ENCODE measurements at places on chromosomes 13 and 19.

DNA sequence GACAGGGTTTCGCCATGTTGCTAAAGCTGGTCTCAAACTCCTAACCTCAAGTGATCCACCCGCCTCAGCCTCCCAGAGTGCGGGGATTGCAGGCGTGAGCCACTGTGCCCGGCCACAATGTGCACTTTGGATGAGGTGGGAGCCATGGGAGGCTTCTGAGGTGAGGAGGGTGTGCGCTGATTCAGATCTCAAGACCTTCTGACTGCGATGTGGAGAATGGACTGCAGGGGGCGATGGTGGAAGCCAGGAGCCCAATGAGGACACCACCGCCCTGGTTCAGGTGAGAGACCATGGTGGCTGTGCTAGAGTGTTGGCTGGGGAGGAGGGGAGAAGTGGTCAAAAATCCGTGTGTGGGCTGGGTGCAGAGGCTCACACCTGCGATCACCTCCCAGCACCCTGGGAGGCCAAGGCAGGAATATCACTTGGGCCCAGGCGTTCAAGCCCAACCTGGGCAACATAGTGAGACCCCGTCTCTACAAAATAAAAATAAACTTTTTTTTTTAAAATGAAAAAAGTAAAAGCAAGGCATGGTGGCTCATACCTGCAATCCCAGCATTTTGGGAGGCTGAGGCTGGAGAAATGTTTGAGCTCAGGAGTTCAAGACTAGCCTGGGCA lies 5.6 kb downstream of the INAFM1 start:
- peak; percentile 53 for DNase-seq

- DNase-seq = no peak
These were observed 384.4 kb downstream of the LMO7 start for GRCh38 chr13:76020421-76020955.

DNA sequence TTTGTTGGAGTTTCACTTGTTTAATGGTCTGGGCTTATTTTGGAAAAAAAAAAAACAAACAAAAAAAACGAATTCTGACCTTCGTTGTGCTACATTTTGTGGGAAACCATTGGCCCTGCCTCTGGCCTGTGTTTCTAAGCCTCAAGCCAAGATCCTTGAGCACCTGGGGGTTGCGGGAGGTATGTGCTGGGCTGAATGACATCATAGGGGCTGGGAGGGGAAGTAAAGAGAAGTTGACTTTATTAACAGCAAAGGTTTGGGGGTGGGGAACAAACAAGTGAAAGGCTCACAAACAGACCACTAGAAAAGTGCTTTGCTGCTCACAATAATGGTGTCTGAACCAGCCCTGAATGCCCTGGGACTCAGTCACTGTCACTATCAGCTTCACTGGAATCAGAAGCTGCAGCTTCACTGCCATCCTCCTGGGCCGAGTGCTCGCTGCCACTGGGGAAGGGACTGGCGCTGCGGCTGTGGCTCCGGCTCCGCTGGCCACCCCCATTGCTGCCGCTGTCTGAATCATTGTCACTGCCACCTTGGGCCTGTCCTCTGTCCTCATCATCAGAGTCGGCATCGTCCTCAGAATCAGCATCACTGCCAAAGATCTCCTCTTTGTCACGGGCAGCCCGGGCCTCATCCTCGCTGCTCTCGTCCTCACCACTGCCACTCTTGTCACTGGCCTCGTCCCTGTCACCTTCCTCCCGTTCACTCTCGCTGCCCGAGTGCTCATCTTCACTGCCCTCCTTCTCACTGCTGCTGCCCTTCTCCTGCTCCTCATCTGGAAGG lies 5.1 kb downstream of the PAF1 start:
- DNase-seq = no peak

DNA sequence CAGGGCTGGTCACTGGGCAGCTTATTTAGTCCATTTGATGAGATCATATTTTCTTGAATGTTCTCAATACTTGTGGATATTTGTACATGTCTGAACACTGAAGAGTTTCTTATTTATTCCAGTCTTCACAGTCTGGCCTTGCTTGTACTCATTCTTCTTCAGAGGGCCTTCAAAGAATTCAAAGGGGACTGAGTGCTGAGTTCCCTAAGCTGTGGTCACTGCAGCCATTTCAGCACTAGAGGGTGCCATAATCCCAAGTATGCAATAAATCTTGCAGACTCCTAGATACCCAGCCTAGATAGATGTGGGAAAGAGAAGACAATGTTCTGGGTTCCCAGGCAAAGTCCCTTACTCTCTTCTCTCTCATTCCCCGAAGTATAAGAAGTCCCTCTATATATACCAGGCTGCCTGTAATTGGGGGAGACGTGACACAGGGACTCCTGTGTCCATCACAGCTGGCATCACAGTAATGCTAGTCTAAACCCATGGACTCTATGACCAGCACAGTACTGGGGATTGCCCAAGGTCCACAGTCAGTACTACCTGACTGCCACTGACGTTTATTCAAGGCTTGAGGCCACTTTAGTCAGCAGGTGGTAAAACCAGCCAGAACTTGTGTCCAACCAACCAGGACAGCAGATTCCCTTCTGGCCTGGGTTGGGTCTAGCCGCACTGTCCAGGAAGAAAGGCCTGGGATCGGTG lies 8.9 kb upstream of the VN1R1 start:
- peak; percentile 17 for DNase-seq

DNA sequence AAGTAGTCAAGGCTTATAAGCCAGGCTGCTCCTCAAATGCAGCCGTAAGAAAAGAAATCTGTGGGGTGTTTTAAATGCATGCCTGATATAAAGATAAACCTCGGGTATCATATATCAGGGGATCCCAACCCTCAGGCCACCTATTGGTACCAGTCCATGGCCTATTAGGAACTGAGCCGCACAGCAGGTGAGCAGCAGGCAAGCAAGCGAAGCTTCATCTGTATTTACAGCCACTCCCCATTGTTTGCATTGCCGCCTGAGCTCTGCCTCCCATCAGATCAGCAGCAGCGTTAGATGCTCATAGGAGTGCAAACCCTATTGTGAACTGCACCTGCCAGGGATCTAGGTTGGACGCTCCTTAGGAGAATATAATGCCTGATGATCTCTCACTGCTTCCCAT lies 233.5 kb upstream of the SERP2 start:
- DNase-seq = no peak

- no peak for DNase-seq
These were observed 68.8 kb upstream of the MCF2L start for GRCh38 chr13:112900226-112900600.

DNA sequence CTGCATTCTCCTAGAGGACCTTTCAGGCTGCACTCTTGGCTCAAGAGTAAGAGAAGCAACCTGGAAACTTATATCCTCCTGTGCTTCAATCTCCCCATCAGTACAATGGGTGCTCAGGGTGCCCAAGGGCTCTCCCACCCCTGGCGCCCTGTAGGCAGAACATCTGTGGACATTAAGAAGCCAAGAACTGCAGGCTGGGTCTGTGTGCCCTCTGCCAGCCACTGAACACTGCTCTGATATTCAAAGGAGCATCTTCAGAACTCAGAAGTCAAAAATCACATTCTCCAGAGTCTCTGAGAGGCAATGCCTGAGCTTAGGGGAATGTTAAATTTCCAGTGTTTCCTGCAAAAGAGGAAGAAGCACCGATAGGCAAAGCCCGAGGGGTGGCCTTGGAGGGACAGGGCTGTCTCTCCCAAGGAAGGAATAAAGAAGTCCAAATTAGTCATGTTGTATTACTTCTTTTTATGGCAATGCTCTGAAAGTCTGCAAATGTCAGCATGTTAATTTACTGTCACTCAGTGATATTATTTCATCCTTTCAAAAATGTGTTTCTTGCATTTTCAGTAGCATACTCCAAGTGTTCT lies 88.1 kb downstream of the TSHZ3 start:
- DNase-seq = no peak

DNA sequence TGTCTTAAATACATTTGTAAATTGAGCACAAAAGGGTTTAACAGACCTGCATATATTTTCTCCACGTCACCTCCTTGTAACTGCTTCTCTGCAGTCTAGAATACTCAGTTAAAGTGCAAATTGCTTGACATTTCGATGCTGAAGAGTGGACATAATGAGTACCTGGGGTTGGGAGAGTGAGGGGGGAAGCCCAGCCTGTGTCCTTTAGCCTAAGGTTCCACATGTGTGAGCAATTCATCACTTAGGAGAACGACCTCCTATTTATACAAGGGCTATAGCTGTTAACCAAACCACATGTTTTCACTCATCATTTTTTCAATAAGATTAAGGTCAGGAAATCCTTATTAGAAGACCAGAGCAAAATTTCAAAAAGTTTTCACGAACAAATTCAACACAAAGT lies 29.5 kb downstream of the PCDH9 start:
- no peak for DNase-seq

- DNase-seq = no peak
These were observed 383.1 kb downstream of the FGF14 start for GRCh38 chr13:102018716-102019115.

GRCh38 chr19:33688171-33688992 lies 66.6 kb downstream of the CHST8 start:
- no peak for DNase-seq

DNA sequence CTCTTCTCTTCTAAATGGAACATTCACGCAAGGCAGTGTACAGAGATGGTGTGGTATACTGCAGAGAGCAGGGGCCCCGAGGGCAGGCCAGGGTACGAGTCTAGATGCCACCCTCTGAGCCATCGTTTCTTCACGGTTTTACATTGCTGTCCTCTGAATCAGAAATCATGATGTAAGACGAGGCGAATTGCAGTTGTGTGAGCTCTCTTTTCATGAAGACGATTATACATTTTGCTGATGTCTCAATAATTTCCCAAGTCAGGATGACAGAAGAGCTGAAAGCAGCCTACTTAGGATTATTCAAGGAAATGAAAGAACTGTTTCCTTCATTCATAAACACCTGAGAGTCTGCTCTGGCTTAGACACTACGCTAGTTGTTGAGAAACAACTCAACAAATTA lies 93.8 kb upstream of the RNF113B start:
- no peak for DNase-seq

GRCh38 chr13:64480672-64481071 lies 2749.5 kb downstream of the PCDH9 start:
- DNase-seq = no peak

- DNase-seq = no peak
These were observed 478.1 kb upstream of the NBEA start for GRCh38 chr13:34464011-34464410.

DNA sequence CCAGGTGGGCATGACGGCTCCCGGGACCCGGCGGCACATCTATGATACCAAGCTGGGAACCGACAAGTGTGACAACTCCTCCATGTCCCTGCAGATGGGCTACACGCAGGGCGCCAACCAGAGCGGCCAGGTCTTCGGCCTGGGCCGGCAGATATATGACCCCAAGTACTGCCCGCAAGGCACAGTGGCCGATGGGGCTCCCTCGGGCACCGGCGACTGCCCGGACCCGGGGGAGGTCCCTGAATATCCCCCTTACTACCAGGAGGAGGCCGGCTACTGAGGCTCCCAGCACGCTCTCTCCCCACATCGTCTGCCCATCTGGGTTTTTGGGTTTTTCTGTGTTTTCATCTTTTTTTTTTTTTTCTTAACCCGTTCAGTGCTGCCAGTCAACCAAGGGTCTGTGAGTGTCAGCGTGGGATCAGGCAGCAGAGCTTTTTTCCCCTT lies 2.3 kb upstream of the ABCA7 start:
- DNase-seq = no peak

- DNase-seq = no peak
These were observed 133.4 kb downstream of the LACC1 start for GRCh38 chr13:44012910-44013757.

GRCh38 chr19:39916851-39917396 lies 17.5 kb downstream of the FCGBP start:
- no peak for DNase-seq

DNA sequence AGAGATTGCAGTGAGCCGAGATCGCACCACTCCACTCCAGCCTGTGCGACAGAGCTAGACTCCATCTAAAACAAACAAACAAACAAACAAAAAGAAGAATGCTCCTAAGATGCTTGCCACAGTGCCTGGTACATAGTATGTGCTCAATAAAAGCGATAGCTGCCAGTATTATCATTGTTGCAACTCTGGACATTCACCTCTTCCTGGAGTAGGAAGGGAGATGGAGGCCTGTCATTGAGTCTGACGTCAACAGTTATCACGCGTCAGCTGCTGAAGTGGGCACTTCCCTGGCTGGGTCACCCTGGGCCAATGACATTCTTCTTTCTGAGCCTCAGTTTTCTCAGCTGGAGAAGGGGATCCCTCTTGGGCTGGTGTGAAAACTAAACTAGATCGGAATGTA lies 4.2 kb upstream of the PLAUR start:
- no peak for DNase-seq

DNA sequence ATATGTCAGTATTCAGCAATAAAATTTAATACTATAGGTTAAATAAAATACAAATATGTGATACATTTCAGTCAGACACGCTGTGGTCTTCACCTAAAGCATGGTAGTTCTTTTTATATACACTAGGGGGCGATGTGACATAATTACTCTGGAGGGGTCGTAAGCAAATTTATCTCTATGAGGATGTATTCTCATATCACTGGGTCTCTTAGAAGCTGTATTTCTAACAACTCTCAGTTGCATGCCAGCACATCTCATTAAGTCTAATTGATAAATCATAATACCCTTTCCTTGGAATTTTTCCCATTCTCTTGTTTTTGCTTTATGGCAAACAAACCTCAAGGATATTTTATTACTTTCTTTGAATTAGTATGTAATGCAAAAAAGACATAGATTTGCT lies 3.9 kb upstream of the PCDH17 start:
- peak; percentile 7 for DNase-seq

DNA sequence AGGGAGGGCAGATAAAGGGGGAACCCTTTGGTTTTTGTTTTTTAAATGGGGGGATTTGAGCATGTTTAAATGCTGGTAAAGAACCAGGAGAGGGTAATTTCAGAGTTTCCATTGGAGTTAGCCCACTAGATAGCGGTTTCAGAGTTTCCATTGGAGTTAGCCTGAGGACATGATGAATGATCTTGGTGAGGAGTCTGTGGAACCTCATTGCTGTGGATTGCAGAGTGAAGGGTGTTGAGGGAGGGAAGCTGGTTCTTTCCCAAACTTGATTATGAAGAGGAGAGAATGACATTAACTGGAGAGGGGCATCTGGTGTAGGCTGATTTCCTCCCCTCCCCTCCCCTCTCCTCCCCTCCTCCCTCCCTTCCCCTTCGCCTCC lies 5.0 kb downstream of the WASF3 start:
- no peak for DNase-seq

GRCh38 chr13:49569993-49570689 lies 15.2 kb downstream of the RCBTB1 start:
- DNase-seq = no peak

- no peak for DNase-seq
These were observed 26.0 kb downstream of the WTIP start for GRCh38 chr19:34507414-34508067.

All from HEK293T (cell line).